ENCODE measurements at places on chromosomes 6 and 20.

DNA sequence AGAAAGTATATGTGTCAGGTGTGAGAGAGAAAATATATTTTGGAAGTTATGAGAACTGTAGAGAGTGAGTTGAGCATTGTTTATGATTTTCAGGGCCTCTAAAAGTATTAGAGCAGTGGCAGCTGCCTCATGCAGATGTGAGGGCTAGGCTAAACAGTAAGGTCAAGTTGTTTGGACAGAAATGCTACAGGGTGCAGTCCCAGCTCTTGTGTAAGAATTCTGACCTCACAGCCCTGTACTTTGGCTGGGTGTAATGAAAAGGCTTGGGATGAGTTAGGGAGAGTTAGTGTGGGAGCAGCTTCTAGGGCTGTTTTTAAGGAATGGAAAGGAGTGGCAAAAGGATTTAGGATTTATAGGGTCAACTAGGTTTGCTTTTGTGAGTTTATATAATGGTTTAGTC, 764.8 kb upstream of the ADGRB3 start:
- no peak for DNase-seq

DNA sequence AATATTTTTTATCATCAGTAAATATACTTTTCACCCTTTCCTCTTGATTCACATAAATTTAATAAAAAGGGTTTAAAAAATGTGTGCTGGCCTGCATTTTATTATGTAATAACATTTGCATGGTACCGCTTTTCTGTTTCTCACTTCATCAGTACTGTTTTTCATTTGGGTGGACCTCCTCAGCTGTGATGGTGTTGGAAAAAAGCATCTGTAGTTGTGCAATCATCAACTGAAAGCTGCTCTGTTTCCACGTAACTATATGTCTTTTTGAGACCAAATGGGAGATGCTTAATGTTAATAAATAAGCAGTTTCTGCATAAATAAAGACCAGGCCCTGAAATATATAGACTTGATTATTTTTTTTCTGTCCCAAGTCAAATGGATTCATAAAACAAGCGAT, 31.6 kb upstream of the CENPW start:
- DNase-seq = peak; percentile 14

DNA sequence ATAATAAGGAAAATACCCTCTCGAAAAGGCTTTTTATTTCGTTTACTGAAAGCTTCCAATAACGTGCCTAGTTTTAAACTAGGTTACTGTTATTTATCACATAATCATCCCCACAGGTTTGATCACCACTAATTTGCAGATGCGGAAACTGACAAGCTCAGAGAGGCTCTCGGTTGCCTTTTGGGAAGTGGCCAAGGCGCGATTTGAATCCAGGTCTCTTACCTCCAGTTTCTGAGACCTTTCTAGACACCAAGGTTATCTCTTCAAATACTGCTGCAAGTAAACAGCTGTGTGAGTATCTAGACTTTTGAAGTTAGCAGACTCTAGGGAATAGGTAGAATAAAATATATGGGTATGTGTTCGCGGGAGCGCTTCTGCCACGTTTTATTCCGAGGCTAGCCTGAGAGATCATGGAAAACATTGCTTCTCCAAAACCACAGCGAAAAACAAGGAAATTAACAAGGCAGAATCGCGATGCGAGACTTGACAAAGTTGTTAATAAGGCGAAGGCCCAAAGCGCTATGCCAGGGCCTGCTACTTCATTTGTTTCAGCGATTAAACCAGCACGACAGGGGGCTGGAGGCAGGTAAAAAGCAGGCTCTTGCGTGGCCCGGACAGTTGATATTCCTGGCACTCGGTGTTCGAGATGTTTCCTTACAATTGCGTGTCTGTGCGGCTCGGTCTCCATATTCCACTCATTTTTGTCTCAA, 1.8 kb upstream of the JARID2 start:
- no peak for DNase-seq

GRCh38 chr6:14312587-14312986, 195.0 kb downstream of the CD83 start:
- no peak for DNase-seq

DNA sequence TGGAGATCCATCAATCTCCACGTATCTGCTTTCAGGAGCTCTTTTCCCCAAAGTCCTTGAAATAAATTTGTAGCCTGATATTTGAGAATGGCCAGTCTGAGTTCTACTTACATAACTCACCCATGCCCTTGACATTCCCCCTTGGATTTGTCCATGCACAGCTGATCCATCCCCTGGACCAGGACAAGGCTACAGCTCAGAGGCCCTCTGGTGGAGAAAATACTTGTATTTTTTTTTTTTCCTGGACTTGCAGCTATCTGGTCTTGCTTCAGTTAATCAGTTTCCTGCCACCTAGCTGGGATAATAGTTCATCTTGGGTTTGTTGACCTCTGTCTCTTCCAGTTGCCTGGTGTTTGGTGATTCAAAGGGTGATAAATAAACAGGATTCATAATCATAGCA, 467.6 kb downstream of the DHX35 start:
- no peak for DNase-seq

DNA sequence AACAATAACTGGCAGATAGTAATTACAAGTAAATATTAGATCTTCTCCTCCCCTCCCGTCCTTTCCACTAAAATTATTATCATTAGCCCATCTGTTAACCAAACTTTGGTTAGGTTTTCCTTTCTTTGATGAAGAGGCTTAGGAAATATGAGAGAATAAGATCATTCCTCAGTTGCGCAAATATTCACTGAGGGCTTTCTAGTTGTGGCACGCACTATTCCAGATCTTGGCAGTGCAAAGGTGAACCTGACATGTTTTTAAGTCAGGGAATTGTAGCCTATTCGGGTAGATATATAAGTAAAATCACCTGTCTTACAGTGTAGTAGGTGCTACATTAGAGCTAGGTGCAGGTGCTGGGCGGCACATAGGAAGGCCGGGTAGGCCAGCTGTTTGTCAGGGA, 31.1 kb downstream of the RNF217 start:
- DNase-seq = no peak

DNA sequence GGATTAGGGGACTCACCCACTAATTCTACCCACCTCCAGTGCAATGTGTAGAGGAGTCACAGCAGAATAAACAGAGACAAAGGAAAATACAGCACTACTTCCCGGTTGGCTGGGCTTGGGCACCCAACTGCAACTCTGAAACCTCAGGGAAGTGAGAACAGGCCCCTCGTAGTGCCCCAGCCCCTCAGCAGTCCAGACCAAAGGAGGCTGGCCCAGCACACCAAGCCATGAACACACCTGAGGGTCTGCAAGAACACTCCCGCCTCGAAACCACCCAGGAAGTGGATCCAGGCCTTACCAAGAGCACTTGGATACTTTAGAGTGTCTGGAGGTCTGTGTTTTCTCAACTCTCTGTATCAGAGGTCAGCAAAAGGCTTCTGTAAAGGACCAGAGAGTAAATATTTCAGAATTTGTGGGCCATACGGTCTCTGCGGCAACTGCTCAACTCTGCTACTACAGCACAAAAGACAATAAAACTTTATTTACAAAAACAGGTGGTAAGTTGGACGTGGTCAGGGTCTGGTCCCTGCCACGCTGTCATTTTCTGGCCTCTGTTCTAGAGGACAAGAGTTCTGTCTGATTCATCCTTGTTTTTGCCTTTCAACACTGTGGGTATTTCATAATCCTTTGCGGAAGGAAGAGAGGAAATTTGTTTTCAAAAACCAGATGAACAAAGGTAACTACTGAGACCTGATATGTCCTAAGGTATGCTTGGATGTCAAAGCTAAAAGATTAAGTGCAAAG, 154.6 kb downstream of the PTPRT start:
- DNase-seq = no peak

DNA sequence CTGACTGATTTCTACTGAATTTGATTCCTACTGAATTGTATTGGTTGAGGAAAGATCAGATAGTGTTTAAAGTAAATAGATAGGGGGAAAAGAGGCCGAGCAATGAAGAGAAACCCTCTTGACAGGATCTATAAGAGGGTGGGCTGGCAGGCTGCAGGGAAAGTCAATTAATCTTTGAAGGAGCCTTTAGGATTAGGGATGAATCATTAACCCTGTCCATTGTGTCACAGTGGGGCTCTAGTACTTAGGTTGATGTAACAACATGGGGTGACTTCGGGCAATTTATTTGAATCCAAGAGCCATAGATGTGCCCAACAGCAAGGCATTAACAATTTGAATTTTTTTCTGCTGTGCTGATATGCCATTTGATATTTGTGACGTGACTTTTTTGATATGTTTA, 7.5 kb downstream of the RFX6 start:
- DNase-seq = no peak

All from adipocyte (in vitro differentiated cells).